Left renal pelvis (tissue), 4 donors: ENCODE measurements at places on chromosomes 11 and 22. TPM values are rescaled to one million over a fixed set of nuclear protein-coding genes. Genes with fewer than 3 reads are reported as not detected.

- DNase-seq: no peak
These were observed 20.6 kb downstream of the BCR start for GRCh38 chr22:23200898-23201297.

DNA sequence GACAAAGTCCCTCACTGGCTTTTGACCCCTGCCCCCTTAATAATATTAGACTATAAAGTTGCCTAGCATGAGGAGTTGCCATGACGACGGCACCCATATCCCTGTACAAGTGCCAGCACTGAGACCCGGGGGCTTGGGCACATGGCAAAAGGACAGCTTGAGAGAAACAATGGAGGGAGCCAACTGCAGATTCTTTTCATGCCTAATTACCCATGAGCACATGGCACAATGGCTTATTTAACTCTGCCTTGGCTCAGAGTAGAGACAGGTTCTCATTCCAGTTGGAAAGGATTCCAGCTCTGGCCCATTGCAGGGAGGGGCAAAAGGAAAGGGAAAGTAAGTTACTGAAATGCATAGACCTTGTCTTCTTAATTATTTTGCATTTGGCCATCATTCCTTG is 261.2 kb upstream of the UBASH3B start:
- DNase-seq: no peak

HORMAD2 gene
- polyA plus RNA-seq: not detected

DNA sequence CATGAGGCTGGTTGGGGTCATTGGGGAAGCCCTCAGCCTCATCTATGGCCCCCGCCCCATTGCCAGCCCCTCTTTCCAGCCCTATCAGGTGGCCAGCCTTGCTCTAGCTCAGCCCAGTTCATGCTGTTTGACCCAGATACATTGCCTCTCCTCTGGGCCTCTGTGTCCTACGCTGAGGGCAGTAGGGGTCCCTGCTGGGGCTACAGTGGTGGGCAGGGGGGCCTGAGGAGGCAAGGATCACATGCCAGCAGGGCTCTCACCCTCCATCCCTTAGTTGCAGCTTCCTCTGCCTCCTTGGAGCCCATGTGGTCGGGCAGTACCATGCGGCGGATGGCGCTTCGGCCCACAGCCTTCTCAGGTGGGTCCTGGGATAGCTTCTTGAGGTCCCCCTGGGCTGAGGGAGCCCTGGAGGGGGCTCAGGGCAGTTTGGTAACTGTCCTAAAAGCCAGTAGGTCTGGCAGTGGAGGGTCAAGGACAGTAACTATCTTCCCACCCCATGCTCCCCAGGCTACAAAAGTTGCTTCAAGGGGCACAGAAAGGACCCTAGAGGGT is 19.2 kb downstream of the EMID1 start:
- no peak for DNase-seq

DNA sequence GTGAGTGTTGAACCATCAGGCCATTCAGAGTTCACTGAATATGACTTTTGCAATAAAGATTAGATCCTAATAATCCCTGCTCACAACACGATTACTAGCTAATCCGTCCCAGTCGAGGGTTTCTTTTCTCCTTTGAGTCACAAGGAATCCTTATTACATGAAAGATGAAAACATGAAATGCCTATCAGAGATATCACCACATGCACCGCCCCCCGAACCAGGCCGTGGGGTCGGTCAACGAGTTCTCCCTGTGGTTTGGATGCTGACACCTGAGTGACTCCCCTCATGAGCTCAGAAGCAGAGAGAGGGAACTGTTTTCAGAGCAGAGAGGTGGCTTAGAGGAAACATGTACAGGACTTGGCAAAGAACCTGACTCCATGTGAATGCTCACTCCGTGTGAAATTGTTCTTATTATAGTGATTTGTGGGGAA is 263.3 kb downstream of the ETS1 start:
- no peak for DNase-seq

RASSF7 gene
- polyA plus RNA-seq: 6.0 TPM

DNA sequence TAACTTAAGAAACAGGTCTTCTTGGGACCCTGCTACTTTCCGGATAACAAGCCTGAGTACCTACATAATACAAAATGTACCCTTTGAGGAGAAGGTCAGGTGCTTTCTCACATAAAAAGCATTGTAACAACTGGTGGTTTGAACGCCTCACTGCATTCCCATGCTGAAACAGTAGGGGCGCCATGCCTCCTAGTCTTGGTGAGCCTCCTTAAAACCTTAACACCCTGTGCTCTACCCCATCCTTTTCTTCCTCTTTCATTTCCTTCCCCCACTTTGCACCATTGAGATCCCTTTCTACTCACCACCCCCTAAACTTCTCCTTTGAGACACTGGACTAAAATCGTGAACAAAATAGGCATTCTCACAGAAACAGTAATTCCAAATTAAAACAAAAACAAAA is 729.3 kb downstream of the NTM start:
- no peak for DNase-seq

DNA sequence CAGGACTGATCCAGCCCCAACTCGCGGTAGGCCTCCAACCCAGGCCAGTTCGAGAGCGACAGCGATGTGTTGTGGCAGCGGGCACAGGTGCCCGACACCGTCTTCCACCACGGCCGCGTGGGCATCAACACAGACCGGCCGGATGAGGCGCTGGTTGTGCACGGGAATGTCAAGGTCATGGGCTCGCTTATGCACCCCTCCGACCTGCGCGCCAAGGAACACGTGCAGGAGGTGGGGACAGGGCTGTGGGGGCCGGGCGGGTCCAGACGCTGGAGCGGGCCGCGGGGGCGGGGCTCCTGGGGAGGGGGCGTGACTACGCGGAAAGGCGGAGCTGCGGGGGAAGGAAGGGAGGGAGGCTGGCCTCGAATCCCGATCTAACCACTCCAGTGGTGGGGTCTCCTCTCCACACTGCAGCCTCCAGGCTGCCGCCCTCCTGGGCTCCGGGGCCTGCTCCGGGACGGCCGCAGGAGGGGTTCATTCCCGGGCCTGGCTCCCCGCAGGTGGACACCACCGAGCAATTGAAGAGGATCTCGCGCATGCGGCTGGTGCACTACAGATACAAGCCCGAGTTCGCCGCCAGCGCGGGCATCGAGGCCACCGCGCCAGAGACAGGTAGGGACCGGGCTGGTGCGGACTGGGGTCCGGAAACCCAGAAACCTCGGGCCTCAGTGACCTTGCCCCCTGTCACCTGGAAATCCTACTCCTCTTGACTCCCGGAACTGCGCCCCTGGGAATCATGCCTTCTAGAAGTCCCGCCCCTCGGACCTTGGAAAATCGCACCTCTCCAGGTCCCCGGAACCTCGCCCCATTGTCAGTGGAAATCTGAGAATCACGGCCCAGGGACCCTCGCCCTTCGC is 14.9 kb downstream of the TMEM258 start:
- no peak for DNase-seq

UVRAG gene
- polyA plus RNA-seq: 17.1 TPM

ELF5 gene
- 75.9 TPM for polyA plus RNA-seq

HPX gene
- 2.4 TPM for polyA plus RNA-seq

BIK gene
- 0.88 TPM for polyA plus RNA-seq

DNA sequence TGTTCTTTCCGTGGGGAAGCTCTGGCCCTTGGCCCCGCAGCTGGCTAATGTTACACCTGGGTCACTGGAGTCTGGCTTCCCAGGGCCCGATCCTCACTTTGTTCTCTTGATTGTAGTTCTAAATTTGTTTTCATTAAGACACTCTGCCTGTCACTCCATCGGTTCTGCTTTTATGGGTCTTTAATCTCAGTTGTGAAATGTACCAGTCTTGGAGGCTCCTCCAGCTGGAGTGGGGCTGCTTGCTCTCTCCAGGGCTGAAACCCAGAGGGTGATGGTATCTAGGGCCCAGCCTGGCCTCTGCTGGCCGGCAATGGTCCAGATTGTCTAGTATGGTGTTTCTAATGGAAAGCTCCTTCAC is 352.9 kb downstream of the TENM4 start:
- DNase-seq: no peak

DLG2 gene
- 6.8 TPM for polyA plus RNA-seq

GRCh38 chr11:21465920-21466319 is 727.0 kb upstream of the ANO5 start:
- no peak for DNase-seq

GRCh38 chr22:26114826-26115225 is 54.4 kb upstream of the SEZ6L start:
- DNase-seq: no peak

DNA sequence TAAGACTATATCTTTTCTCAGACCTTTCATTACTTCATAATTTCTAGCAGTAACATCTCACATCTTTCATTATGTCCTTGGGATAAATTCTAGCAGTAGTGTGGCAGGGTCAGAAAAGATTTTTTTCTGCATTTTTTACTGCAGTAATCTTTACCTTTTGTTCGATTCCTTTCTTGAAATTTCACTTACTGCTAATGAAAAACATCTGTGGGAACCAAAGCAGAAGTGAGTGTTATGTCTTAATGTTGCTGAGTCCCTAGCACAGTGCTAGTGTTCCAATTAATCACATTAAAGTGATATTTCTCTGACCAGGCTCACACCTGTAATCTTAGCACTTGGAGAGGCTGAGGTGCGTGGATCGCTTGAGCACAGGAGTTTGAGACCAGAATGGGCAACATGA is 123.6 kb downstream of the EHF start:
- DNase-seq: no peak

DNA sequence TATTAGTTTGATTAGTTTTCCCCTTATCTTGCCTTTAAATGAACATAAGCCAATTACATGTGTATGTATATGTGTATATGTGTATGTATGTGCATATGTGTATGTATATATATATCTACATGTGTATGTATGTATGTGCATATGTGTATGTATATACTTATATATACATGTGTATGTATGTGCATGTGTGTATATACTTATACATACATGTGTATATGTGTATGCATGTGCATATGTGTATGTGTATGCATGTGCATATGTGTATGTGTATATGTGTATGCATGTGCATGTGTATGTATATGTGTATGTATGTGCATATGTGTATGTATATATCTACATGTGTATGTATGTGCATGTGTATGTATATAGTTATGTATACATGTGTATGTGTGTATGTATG is 65.5 kb upstream of the CCT8L2 start:
- DNase-seq: no peak

GRCh38 chr11:31957674-31958073 is 133.2 kb upstream of the RCN1 start:
- no peak for DNase-seq
